ENCODE measurements at places on chromosomes 16 and 17.

- DNase-seq, result no peak
Observed at GRCh38 chr17:63695889-63696288, 4.0 kb downstream of the LIMD2 start.

GRCh38 chr17:50095626-50096037 lies 481 bp downstream of the PDK2 start:
- peak; percentile 57 for DNase-seq

DNA sequence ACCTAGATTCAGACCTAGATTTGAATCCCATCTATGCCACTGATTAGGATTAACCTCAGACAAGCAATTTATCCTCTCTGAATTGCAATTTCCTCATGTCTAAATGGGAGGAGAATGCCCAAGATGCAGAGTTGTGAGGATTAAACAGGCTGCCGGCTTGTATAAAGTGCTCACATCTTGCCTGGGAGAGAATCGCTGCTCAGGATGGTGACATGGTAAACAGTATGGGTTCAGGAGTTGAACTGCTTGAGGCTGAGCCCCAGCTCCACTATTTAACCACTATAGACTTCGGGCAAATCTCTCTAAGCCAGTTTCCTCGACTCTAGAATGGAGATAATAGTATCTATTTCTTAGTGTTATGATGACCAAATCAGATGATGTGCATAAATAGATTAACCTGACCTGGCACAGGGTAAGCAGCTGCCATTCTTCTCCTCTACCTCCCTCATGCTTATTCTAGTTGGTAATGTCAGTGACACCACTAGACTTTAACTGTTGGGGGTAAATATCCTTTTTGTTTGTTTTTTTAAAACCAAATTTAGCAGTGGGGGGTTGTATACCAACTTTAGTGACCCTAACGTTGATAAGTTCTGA lies 732 bp upstream of the RPL27 start:
- DNase-seq, result no peak

- DNase-seq, result no peak
Observed at GRCh38 chr17:29150161-29150560, 30.0 kb downstream of the MYO18A start.

DNA sequence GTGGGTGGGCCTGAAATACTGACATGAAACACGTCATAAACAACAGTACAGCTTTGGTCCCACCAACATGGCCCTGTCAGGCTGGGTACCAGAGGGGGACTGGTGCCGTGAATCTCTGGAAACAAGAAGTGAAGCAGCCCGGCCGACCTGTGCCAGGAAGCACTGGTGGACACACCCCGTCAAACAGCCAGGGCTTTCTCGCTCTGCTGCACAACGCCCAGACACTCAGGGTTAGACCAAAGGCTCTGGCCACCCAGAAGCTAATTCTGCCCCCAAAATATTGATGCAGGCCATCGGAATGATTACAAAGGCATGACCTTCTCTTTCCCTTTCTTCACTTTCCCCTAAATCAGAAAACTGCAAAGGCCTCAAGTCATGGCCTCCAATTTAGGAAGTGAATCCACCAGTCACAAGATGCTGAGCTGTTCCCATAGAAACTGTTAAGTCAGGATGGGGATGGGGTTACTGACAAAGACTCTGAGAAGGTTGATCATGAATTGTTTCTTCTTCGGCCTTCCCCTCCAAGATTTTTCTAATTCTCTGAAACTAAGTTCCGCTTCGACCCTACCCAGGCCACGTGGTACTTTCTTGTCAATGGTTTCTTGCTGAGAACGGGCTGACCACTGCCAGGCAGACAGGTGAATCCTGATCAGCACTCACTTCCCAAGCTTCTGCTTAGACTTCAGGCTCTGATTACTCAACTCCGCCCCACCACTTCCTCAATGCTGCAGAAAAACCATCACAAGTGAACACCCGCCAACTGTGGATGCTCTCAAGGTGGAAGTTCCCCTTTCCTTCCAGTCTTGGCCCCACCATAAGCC lies 6.7 kb downstream of the PITPNA start:
- DNase-seq, result no peak

GRCh38 chr17:71850812-71851211 lies 270.0 kb upstream of the SOX9 start:
- no peak for DNase-seq

DNA sequence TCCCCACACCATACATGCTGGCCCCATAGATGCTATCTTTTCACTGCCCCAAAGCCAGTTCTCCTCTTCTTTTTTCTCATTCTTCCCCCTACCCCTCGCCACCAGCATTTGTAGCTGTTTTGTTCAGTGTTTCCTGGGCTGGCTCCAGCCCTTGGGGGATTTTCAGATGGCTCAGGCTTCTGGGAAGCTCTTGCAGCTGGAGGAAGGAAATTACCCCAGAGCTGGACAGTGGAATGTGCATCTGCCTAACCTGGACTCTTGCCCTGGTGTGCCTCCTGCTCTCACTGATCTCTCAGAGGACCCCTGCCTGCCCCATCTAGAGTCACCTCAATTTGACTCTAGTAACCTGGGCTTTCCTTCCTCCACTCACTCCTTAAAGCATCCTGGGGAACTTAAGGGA lies 82.8 kb downstream of the MYH13 start:
- DNase-seq, result no peak

- no peak for DNase-seq
Observed at GRCh38 chr17:77359236-77359635, 218.5 kb downstream of the SEC14L1 start.

- DNase-seq, result no peak
Observed at GRCh38 chr16:6674071-6674470, 658.6 kb upstream of the RBFOX1 start.

DNA sequence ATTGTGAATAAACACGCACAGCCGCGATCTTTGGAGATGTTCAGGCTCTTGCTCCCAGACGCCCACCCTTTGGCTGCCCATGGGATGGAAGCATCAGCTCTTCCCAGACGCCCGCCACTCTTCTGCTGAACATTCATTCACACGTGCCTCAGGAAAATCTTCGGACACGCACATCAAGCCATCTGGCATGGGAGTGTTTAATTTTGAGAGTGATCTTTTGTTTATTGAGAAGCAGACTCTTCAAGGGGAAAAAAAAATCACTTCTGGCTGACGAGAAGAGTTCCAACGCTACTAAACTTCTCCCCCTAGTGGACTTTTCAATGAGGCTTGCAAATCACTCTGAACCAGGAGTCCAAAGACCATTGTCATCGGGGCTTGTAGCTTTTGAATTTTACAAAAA lies 62.0 kb upstream of the NUDT7 start:
- DNase-seq, result peak; percentile 46

DNA sequence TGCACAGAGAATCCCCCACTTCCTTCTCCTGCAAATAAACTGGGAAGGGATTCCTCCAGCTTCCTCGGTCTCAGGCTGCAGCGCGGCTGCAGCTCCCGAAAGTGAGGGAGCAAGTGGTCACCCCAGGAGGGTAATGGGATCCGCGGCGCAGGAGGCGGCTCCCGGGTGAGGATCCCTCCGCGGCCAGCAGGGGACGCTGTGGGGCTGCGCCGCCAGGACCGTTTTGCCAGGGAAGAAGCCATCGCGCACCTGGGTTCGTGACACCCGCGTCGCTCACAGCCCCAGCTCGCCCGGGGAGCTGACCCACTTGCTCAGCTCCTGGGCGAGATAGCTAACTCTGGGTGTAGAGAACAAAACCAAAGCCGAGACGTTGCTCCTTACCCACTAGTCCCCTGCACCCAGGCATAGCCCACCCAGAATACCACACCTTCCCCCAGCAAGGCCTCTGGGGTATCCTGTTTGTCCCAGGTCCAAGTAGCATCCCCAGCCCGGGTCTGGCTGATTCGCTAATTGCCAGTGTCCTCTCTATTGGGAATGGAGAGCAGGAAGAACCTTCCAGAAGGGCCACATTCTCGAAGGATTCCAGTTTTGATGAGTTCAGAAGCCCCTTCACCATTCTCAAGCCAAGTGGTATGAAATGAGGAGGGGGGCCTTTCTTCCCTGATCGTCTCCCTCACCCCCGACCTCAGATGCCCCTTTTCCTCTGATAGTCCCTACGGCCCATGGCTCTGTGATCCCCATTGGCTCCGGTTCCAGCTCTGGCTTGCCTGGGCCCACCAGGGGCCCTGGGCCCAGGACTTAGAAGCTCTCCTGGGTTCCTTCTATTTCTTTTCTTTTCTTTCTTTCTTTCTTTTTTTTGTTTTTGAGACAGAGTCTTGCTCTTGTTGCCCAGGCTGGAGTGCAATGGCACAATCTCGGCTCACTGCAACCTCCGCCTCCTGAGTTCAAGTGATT lies 14.1 kb downstream of the CYGB start:
- no peak for DNase-seq

- DNase-seq, result no peak
Observed at GRCh38 chr17:45258981-45259380, 2.9 kb downstream of the SPATA32 start.

GRCh38 chr17:10635290-10635689 lies 21.8 kb downstream of the MYH3 start:
- no peak for DNase-seq

GRCh38 chr16:75924397-75924796 lies 198.1 kb upstream of the CPHXL start:
- DNase-seq, result no peak

GRCh38 chr16:86554917-86555703 lies at the start of gene MTHFSD:
MTHFSD (minus strand) TSS chr16:86555235; CDS start chr16:86555184, 51 bp downstream.
- DNase-seq, result peak; percentile 93

DNA sequence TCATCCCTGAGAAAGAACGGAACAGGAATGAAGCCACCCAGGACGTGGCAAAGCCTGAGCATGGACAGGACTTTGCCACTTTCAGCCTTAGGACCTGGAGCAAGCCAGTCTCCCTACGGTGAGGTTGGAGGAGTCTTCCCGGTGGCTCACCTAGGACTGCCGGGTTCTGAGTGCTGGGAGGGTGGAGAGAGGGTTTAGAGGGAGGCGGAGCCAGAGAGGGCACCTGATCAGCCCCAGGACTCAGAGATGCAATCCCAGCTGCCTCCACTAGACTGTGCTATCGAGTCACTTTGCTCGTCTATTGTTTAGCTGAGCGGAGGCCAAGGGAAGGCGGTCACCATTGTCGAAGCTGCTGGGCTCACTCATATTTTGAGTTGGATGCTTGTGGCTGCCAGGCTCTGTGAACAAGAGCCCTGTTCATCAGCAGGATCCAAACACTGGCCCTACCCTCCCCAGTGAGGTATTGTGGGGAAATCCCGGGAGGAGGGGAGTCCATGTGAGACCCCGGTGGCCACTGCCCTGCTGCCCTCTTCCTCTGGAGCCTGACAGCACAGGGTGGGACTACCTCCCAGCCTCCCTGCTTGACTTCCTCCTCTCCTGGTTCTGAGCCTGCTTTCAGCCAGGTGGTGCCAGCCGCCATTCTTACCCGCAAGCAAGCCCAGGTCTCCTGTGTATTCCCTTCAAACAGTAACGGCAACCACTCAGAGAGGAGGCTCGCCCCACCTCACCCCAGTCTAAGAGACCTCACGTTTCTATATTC lies 7.0 kb downstream of the KRT14 start:
- peak; percentile 89 for DNase-seq

DNA sequence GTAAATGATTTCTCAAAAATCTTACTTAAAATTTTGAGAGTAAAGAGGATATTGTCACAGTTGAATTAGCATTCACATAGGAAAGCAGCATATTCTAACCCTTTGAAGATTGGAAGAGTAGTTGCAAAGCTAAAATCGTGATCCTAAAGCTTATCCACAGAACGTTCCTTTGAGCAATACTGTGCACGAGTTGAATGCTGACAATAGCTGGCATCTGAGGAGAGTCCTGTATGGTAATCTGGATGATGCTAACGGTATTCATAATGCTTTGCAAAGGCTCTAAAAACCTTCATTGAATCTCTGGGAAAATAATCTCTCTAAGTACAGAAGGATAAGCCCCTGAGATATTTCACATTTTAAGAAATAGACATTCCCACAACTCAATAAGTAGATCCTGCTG lies 354.6 kb downstream of the CDH8 start:
- DNase-seq, result no peak

DNA sequence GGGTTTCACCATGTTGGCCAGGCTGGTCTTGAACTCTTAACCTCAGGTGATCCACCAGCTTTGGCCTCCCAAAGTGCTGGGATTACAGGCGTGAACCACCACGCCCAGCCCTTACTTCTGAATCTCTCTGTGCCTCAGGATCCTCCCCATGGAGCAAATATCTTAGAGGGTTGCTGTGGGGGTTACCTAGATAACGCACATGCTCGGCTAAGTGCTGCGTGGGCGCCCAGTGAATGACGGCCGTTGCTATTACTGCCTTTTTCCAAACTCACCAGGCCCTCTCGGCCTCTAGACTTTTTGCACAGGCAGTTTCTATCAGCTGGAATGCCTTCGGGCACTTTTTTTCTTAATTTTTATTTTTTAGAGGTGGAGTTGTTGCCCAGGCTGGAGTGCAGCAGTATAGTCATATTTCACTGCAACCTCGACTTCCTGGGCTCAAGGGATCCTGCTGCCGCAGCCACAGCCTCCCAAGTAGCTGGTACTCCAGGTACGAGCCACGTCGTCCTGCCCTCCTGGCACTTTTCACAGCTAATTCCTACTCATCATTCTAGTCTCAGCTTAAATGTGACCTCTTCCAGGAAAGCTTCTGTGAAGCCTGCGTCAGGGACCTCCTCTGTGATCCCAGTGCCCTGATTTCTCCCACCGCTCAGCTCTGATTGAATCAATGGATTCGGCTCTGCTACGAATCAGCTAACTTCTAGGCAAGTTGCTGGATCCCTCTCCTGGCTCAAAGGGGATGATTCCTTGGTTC lies 8.6 kb downstream of the CCDC102A start:
- no peak for DNase-seq

GRCh38 chr16:27551036-27551435 lies 1.1 kb downstream of the KATNIP start:
- DNase-seq, result no peak

- DNase-seq, result no peak
Observed at GRCh38 chr16:57166951-57167350, 18.9 kb downstream of the PSME3IP1 start.

- DNase-seq, result no peak
Observed at GRCh38 chr16:76577003-76577402, 299.8 kb downstream of the CNTNAP4 start.

- DNase-seq, result no peak
Observed at GRCh38 chr16:55359946-55360345, 35.9 kb downstream of the IRX6 start.

DNA sequence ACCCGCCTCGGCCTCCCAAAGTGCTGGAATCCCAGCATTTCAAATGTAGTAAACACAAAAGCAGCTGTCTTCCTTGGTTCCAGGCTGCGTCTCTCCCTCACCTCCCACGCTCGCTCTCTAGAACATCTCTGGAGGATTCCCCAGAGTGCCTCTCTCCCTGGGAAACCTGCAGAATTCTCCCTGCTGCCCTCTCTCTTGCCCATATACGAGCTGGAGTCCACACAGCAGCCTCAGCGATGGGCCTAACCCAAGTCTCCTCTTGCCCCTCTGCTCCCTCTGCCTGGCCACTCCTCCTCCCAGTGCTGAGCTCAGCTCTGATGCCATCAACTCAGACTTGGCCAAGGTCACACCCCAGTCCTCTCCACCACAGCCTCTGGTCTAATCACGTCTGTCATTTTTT lies 10.6 kb downstream of the GPRC5B start:
- no peak for DNase-seq

GRCh38 chr17:41420134-41420533 lies 4.3 kb downstream of the KRT37 start:
- DNase-seq, result no peak
